ENCODE measurements at places on chromosomes 5 and 9.

DNA sequence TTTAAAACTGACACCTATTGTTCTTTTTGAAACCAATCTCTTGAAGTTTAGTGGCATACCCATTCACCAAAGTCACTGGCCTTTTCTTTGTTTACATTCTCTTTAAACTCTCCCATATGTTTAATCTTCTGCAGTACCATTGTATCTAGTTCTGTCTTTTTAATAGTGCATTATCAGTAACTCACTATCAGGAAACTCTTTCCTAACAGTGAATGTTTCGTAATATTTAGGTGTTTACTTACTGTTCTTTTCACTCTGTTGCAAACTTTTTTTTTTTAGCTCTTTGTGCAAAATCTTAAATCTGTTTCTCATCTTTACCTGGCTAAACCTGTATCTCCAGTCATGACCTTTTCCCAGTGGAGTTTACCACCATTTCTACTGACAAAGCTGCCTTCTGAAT, 17.2 kb downstream of the SMAD5 start:
- DNase-seq, result no peak

DNA sequence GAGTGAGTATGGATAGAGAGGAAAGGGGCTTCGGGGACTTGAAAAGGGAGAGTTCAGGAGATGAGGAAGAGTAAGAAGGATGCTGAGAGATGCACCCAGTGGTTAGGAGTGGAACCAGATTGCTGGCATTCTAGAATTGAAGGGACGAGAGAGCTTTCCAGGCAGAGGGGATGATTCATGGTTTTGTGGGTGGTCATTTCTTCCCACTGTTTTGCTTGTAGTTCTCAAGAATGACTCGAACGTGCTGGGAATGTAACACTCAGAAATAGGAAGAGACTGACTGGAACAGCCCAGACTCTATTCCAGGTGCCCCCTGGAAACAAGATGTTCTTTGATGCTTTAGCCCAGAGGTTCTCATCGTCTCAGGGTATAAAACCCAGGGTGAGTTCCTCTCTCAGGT, 294.2 kb downstream of the ICE1 start:
- no peak for DNase-seq

- DNase-seq, result no peak
Observed at GRCh38 chr9:98730871-98731270, 22.1 kb upstream of the GABBR2 start.

DNA sequence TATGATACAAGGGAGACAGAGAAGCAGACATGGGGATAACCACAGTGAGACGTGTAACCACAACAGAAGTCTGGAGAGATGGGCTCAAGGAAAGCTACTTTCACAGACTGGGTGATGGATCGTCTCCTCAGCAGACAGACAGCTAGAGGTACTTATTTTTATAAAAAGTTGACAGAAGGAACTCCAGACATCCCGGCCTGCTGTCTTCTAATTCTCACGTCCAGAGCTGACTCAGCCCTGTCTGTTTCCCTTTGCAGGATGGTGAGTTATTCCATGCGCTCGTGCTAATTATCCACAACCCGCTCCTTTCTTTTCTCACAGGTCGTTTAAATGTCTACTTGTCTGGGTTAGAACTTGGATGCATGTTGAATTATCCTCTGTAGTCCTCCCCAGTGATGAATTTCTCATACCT, 304.5 kb downstream of the CWC27 start:
- no peak for DNase-seq

- no peak for DNase-seq
Observed at GRCh38 chr5:6760686-6761085, 47.5 kb downstream of the TENT4A start.

All from T-cell (primary cell).